ENCODE measurements at places on chromosomes 1 and 21.

GRCh38 chr1:55230659-55231058 is 15.5 kb upstream of the USP24 start:
- DNase-seq = no peak

- DNase-seq = no peak
Measured at GRCh38 chr1:228818928-228819630, 83.8 kb downstream of the RHOU start.

DNA sequence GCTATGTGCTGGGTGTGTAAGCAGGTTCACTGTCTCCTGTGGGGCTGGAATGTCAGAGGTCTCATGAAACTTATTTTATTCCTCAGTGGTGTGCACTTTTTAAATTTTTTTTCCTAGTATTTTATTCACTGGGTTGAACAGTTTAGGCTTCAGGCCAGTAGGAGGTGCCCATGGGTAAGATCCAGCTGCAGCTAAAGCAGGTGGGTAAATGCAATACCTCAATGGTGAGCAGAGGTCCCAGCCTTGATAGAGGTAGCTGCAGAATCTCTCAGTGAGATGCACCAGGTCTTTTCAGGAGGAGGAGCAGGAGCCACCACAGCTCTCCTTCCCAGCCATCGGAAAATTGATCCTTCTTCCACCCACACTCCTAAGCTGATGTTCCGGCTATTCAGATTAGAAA is 12.6 kb upstream of the OR6N2 start:
- DNase-seq = no peak

GRCh38 chr1:26429721-26430120 is 2.4 kb upstream of the DHDDS start:
- no peak for DNase-seq

GRCh38 chr1:28812669-28813468 is 899 bp downstream of the OPRD1 start:
- no peak for DNase-seq

DNA sequence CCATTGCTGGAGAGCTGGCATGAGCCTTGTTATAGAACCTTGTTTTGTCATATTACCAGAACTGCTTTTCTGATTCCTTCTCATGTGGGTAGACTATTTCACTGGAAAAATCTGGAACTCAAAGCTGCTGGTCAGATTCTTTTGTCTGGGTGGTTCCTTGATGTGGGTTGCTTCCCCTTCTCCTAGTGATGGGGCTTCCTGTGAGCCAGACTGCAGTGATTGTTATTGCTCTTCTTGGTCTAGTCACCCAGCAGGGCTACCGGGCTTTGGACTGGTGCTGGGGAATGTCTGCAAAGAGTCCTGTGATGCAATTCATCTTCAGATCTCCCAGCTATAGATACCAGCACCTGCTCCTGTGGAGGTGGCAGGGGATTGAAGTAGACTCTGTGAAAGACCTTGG is 59.4 kb downstream of the GPR137B start:
- no peak for DNase-seq

DNA sequence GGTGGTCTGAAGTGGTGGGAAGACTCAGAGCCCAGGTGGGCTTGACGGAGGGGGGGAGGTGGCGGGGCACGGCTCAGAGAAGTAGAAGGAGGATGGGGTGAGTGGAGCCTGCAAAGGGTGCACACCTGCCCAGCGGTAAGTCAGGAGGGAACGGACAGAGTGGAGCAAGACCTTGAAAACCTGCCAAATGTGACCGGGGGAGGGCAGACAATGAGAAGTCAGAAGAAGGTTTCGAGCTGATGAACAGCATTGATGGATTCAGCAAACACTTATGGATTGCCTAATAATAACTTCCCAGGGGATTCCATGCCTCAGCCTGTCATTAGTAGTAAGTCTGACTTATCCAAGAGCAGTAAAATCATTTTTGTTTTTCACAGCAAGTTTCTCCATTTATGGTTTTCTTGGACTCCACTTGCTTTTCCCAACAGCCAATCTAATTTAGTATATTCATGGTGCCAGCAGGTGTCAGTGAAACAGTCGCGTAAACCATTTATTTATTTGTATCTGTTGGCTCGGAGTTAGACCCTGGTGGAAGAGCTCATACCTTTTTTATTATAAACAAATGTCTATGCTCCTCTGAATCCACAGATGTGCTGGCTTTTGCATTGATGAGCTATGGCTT is 279.1 kb downstream of the PCP4 start:
- no peak for DNase-seq

GRCh38 chr1:201791779-201792173 is 37.2 kb upstream of the IPO9 start:
- DNase-seq = no peak

DNA sequence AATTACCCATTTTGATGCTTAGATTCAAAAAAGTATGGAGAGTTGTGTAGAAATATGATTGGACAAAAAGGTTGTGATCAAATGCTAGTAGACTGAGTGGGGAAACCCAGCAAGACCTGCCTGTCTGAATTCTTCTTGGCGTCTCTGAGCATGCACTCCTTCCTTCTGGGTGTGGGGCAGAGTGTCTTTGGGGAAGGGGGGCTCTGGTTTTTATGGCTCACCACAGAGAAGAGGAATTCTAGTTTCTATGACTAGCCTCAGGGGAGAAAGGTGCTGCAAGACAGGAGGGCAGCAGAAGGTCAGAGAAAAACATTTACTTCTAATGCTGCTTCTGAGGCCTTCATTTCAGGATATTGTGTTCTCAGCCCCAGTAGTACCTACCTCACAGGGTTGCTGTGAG is 33.9 kb upstream of the PIGC start:
- no peak for DNase-seq

GRCh38 chr1:154272999-154273563 is 652 bp downstream of the HAX1 start:
- no peak for DNase-seq

DNA sequence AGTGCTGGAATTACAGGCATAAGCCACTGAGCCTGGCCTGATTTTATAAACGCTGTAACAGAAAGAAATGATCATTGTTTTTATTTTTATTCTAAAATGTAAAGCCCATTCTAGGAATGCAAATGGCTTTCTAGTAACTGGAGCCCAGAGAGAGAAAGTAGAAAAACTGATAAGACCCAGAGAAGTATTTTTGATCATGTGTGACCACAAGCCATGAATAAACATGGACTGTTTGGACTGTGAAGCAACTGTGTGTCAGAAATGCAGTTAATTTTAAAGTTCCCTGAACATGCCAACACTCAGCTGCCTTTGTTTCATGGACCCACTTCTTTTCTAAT is 39.7 kb downstream of the EIF2B3 start:
- no peak for DNase-seq

- DNase-seq = no peak
Measured at GRCh38 chr1:185486346-185486745, 169.3 kb upstream of the IVNS1ABP start.

GRCh38 chr1:152367436-152367835 is 7.6 kb upstream of the FLG2 start:
- DNase-seq = no peak

DNA sequence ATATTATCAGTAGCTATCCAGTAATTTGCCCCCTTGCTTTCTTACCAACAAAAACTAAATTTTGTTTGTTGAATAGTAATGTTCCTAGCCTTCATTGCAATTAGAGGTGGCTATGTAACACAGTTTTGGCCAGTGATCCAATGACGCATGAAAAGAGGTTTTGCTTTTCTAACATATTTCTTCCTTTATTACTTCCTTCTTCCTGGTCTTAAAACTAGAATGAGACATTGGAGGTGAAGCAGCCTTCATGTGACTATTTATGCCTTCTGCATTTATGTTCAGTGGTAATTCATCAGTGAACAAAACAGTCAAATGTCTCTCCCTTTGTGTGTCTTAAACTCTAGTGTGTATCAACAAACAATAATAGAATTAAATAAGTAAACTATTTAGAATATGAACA is 35.5 kb downstream of the LRIF1 start:
- DNase-seq = no peak

DNA sequence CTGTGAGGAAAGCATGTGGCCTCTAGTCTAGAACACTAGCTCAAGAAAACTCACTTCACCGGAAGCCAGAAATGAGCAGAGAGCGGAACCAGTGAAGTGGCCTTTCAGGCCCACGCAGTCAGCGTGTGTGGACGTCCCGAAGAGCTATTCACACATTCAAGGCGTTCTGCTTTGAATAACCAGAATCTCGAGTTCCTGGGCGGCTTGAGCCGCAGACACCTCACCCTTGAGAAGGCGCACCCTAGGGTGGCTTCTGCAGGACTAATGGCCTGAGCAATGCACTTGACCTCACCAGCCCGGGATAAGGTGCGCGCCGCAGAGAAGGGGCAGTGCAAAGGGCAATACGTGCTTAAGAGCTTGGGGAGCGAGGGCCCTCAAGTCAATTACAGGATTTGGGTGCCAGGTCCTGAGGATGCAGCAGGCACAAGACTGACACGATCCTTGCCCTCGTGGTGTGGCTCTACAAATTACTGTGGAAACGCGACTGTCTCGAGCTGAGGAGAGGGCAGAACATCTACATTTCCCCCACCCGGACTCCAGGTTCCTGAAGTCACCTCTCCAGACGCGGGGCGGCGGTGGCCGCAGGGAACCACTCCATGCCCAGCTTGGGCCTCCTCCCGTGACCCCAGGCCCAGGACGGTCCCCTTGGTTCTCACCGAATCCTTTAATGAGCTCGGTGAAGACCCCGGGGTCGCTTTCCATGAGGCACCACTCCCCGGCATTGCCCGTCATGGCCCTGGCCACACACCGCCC is 455 bp downstream of the UCHL5 start:
- DNase-seq = peak; percentile 7

DNA sequence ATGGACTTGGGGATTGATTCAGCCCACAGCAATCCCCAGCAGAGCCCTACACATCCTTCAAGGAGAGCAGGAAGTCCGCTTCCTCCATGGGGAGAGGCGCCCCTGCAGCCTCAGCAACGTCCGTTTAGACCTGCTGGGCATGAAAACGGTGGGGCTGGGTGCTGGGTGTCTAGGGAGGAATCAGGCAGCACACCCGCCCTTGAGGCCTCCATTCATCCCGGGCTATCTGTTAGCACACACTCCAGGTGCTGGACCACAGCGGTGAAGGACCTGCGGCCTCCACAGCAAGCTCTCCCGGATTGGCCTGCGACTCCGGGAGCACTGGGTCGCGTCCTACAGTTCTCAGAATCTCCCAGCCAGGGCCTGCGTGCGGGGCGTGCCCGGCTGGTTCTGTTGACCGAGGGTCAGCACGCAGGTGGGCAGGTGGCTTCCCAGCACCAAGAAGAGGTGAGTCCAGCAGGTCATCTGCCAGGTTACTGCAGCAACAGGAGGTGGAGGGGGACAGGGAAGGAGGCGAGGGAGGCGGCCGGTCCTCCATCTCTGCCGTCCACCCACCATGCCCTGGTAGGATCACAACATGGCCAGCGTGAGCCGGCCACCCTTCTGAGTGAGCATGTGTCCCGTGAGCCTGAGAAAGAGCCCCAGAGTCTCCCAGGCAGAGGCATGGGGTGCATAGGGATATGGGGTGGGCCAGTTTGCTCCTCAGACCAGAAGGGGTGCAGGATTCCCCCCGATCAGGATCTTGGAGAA is 96.6 kb downstream of the RIPK4 start:
- DNase-seq = no peak

GRCh38 chr1:72283307-72284083 is 1.2 kb upstream of the NEGR1 start:
- DNase-seq = no peak

DNA sequence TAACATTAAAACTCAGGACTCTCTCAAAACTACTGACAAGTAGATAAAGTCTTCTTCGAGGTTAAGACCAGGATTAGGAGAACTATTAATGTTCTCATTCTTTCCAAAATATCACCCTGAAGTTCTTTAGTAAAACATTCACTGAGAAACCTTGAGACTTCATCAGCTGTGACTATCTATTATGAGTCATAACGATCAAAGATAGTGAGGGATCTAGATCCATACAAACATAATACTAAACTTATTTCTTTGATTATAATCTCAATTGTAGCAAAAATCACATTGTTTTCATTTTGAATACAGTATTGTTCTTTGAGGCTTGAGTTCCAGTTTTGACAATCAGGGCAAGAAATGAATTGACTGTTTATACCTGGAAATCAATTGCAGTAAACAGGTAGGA is 11.1 kb downstream of the PYHIN1 start:
- no peak for DNase-seq

- DNase-seq = no peak
Measured at GRCh38 chr1:33943978-33944377, 80.1 kb downstream of the HMGB4 start.

DNA sequence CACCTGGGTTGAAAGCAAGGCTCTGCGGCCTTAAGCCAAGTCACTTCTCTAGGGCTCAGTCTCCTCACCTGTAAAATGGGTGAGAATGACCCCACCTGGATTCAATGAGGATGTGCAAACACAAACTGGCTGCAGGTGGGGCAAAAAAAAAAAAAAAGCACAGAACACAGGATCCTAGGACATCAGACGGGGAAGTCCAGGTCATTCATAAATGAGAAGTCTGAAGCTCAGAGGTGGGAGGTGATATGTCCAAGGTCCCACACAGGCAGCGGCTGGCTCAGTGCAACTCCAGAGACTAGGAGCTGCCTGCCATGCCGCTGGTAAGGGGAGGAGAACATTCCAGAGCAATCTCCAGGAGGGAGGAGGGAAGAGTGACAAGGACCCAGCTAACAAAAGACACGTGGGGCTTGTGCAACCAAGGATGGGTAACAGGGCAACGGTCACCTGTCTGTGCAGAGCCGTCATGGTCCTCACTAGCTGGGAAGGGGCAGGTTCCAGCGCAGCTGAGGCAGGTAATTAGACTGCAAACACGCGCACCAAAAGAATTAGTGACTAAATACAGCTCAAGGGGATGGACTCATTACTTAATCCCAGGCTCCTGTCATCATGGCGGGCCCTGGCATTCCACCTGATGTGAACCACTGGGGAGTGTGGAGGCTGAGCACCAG is 19.5 kb downstream of the IFFO2 start:
- DNase-seq = no peak

GRCh38 chr1:36161641-36162531 is 5.9 kb downstream of the MAP7D1 start:
- DNase-seq = no peak
